ENCODE measurements at places on chromosomes 4 and X.

- no peak for DNase-seq
Measured at GRCh38 chrX:41912923-41913322, 10.4 kb downstream of the CASK start.

DNA sequence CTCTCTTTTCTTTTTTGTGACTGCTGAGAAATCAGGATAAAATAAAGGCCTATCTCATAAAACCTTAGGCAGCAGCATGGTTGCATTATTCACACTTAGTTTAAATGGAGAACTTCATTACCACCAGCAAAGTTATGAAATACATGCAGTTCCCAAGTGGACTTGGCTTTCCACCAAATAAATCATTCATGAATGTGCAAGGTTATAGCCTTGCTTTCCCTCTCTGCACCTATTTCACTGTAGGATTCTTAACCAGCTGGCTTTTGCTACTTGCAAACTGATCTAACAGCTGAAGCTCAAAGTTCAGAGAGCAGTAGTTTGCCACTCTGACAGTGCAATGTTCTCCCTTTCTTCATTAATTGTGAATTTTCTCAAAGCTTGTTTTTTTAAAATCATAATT is 140.1 kb upstream of the SMIM31 start:
- no peak for DNase-seq

- DNase-seq: no peak
Measured at GRCh38 chr4:107740950-107741701, 21.1 kb upstream of the PAPSS1 start.

GRCh38 chr4:6241062-6241845 is 28.4 kb upstream of the WFS1 start:
- no peak for DNase-seq

DNA sequence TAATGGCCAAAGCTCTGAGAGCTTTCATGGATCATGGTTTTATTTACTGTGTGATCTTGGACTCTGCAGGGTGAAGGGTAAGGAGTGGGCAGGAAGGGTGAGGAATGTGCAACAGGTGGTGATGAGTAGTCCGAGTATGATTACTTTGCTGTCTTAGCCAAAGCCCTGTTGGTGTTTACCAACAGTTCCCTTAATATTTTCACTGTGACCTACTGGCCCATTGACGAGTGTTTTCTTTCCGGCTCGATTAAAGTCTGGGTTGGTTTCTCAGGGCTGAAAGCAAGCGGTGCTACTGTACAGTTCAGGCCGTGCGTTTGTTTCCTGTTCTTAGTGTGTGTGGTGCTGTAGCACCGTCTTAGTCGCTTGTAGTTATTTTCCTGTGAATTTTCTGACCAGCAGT is 2.6 kb downstream of the ARHGAP24 start:
- DNase-seq: no peak
